ENCODE measurements at places on chromosomes 4 and X. TPM values are rescaled to one million over a fixed set of nuclear protein-coding genes. Genes with fewer than 3 reads are reported as not detected.
A peak's percentile ranks its signal among the peaks of the same experiment; 100 is the strongest.

DNA sequence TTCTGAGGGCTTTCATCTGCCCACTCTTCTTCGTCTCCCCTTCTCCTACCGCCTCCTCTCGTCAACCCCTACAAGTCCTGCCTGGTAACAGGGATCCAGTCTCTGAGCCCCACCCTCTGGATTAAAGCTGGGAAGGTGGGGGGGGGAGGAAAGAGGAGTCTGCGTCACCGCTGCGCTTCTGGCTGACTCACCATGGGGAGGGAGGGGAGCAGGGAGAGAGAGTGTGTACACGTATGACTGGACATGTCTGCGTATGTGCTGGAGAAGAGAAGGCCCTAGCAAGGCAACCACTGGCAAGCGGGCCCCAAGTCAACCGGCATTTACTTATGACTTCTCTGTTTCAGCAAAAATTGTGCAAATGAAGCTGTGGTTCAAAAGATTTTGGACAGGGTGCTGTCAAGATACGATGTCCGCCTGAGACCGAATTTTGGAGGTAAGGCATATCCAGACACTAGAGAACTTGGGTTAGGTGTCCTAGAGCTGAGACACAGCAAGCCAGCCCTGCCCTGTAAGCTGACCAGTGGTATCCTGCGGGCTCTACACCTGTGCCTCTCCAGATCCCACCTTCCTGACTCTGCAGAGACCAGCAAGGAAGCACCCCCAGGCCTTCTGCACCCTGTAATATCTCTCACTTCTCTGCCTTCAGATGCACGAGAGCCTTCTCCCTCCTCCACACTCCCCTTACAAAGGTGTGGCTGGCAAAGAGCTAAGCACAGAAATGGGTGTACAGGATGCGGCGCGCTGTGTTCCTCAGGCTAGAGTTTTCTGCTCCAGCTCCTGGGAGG is 2.5 kb downstream of the GABRQ start:
- no peaks in the 10 kb centered on the region for H3K36me3 ChIP-seq
- H3K27ac ChIP-seq = no peak overlapping the region
- no peak overlapping the region for H3K4me3 ChIP-seq
- DNase-seq = no peak
- peaks cover 18% of the 10 kb centered on the region for H3K27me3 ChIP-seq

DNA sequence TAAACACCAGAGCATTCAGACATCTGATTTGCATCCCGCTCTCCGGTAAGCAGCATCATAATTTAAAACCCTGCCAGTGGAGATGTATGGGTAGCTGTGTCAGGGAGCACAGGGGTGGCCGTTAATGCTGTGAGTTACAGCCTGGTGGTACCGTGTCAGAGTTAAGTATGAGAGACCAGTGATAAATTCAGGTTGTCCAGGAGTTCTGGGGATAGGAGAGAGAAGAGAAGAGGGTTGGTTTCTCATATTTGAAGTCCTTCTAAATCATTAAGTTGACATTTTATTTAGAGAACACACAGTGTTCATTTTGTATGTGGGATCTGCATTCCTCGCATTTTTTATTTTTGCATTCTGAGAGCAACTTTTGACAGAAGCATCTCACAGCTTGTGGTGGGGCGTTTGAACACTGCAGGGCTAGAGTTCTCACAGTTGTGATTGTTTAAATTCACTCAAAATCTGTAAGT is 157.6 kb downstream of the DCLK2 start:
- no peaks in the 10 kb centered on the region for H3K36me3 ChIP-seq
- no peak for DNase-seq
- no peaks in the 10 kb centered on the region for H3K27me3 ChIP-seq
- H3K4me3 ChIP-seq = no peak overlapping the region
- no peaks in the 10 kb centered on the region for H3K4me1 ChIP-seq

DNA sequence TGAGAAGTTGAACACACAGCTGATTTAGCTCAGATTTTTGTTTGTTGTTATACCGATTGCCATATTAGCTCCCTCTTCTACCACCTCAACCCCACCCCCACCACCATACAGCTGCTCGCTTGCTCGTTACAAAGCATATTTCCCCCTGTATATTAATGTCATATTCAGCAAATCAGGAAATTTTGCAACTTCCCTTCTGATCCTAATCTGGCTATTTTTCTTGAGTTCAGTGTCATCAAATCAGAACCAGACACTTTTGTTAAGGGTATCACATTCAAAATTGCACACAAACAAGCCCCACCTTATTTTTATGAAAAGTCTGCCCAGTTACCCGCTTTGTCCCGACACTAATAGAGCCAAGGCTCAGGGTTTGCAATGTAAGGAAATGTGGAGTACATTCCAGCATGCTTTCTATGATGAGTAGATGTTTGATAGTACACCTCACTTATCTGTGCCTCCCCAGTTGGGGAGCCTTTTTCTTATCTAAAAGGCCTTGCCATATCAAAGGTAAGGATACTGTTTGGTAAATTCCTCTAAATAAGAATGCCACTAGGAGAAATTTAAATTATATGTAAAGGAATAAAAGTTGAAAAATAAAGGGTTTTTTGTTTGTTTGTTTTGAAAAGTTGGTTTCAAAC is 212.2 kb downstream of the CBR4 start:
- peak overlapping the region; percentile 24 for H3K27ac ChIP-seq
- no peaks in the 10 kb centered on the region for H3K36me3 ChIP-seq
- peaks cover 16% of the 10 kb centered on the region for H3K4me1 ChIP-seq
- no peaks in the 10 kb centered on the region for H3K27me3 ChIP-seq

DNA sequence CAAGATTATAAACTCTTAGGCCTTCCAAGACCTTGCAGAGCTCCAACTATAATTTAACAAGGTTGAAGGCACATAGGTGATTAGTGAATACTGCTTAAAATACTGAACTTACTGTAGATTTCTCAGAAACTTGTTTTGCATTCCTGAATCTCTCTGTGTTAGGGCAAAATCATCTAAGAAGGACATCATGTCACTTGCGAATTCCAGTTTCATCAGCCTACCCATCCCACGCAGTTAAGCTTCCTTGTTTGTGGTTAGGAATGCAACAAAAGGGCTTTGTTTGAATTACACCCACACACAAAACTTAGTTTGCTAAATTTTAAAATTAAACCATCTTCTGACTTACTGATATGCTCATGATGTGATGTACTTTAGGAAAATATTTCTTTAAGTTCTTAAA is 174.0 kb downstream of the SOWAHB start:
- H3K36me3 ChIP-seq = no peaks in the 10 kb centered on the region
- peaks cover 18% of the 10 kb centered on the region for H3K4me1 ChIP-seq
- no peaks in the 10 kb centered on the region for H3K27me3 ChIP-seq
- DNase-seq = no peak
- H3K4me3 ChIP-seq = no peak overlapping the region
- H3K27ac ChIP-seq = no peak overlapping the region

GRCh38 chr4:56106180-56107147 is 157.7 kb downstream of the CEP135 start:
- no peak overlapping the region for H3K4me3 ChIP-seq
- no peak overlapping the region for H3K27ac ChIP-seq
- no peaks in the 10 kb centered on the region for H3K27me3 ChIP-seq
- H3K4me1 ChIP-seq = no peaks in the 10 kb centered on the region
- H3K36me3 ChIP-seq = no peaks in the 10 kb centered on the region

GRCh38 chr4:164345756-164346155 is 408.2 kb upstream of the SMIM31 start:
- H3K27ac ChIP-seq = no peak overlapping the region
- no peaks in the 10 kb centered on the region for H3K27me3 ChIP-seq
- no peaks in the 10 kb centered on the region for H3K4me1 ChIP-seq
- H3K4me3 ChIP-seq = no peak overlapping the region

DNA sequence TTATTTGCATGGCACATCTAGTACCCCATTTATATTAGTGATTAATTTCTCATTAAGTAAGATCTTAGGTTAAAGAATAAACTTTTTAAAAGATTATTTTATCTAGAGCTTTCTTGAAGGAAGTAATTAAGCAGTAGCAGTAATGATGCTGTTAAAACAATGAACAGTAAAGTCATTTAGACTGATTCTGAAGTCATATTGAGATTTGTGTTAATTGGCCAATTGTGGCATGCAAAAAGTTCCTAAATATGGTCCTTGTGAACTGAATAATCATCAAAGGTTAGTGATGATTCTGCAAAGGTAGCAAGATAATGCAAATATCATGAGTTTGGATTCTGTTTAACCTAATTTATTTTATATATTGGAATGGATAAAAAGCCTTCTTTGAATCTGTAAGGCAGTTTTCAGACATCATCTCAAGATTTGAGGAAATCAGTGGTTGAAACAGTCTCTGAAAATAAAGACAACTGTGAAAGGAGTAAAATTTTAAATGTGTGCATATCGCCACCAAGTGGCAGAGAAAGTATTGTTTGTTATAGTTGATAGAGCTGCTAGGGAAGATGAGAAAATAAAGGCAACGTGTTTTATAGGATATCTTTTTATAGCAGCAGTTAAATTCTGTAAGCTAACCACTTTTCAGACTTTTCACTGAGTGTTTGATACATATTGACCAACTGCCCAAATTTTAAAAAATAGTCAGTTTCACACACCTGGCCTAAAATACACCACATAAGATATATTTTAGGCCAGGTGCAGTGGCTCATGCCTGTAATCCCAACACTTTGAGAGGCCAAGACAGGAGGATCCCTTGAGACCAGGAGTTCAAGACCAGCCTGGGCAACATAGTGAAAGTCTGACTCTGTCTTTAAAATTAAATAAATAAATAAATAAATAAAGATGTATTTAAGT is 79.6 kb downstream of the CCKAR start:
- peaks cover 5% of the 10 kb centered on the region for H3K36me3 ChIP-seq
- H3K4me1 ChIP-seq = peaks cover 7% of the 10 kb centered on the region
- DNase-seq = no peak
- no peak overlapping the region for H3K4me3 ChIP-seq
- H3K27ac ChIP-seq = no peak overlapping the region

GRCh38 chr4:104591510-104591911 is 96.8 kb upstream of the CXXC4 start:
- no peak overlapping the region for H3K27ac ChIP-seq
- DNase-seq = no peak
- no peak overlapping the region for H3K4me3 ChIP-seq
- H3K4me1 ChIP-seq = no peaks in the 10 kb centered on the region

DNA sequence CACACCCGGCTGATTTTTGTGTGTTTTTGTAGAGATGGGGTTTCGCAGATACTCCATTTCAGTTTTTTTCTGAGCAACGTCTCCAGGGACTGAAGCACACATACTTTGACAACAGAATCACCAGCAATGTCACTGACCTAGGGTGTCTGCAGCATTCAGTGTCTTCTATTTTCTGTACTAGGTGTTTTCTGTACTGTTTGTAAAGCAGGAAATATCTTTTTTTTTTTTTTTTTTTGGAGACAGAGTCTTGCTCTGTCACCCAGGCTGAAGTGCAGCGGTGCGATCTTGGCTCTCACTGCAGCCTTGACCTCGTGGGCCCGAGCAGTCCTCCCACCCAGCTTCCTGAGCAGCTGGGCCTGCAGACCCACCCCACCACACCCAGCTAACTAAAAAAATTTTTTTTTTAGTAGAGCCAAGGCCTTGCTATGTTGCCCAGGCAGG is 8.9 kb downstream of the ADD1 start:
- H3K27ac ChIP-seq = peak overlapping the region; percentile 7
- no peaks in the 10 kb centered on the region for H3K27me3 ChIP-seq
- H3K4me1 ChIP-seq = peaks cover 74% of the 10 kb centered on the region
- no peak overlapping the region for H3K4me3 ChIP-seq

GRCh38 chrX:50117476-50117875 is 83.3 kb downstream of the AKAP4 start:
- no peak overlapping the region for H3K4me3 ChIP-seq
- H3K27ac ChIP-seq = no peak overlapping the region
- H3K36me3 ChIP-seq = no peaks in the 10 kb centered on the region
- H3K4me1 ChIP-seq = no peaks in the 10 kb centered on the region
- DNase-seq = no peak
- no peaks in the 10 kb centered on the region for H3K27me3 ChIP-seq

GRCh38 chr4:148808416-148808815 is 366.2 kb upstream of the NR3C2 start:
- DNase-seq = no peak
- H3K27me3 ChIP-seq = no peaks in the 10 kb centered on the region
- no peak overlapping the region for H3K4me3 ChIP-seq
- no peak overlapping the region for H3K27ac ChIP-seq

DNA sequence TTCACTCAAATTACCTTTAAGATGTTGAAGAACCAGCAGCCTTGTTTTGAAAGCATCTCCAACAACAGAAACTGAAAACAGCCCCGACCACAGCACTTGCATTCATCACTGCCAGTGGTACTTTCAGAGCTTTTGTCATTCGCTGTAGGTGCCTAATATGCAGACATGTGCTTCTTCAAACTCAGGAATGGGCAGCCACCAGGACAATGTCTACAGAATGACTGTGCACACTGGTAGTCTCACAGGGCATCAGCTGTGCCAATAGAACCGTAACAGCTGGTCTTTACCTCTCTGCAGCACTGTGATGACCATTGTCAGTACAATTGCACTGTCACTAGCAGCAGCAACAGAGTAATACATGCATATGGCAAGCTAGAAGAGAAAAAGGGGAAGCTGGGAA is 1149.7 kb downstream of the STPG2 start:
- no peak for DNase-seq
- no peaks in the 10 kb centered on the region for H3K4me1 ChIP-seq
- no peaks in the 10 kb centered on the region for H3K27me3 ChIP-seq
- H3K4me3 ChIP-seq = no peak overlapping the region

- no peaks in the 10 kb centered on the region for H3K4me1 ChIP-seq
- no peak for DNase-seq
- H3K4me3 ChIP-seq = no peak overlapping the region
- no peak overlapping the region for H3K27ac ChIP-seq
- H3K27me3 ChIP-seq = no peaks in the 10 kb centered on the region
Measured at GRCh38 chr4:139227729-139228404, 50.8 kb upstream of the ELF2 start.

DNA sequence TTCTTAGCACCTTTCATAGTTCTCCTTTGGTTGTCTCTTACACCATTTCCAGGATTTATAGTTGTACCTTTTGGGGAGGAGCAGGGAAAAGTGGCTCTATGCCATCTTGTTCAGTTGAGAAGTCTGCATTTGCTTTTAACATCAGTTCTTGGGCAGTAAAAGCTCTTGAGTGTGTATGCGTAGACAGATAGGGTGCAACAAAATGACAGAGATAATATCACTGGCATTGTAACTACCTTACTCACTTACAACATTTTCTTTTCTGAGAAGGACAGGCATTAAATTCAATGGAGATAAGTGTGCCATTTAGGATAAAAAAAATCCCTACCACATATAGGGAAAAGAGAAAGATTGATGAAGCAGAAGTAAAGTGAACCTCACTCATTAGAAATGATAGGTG is 38.9 kb downstream of the ADGRG4 start:
- H3K36me3 ChIP-seq = no peaks in the 10 kb centered on the region
- no peaks in the 10 kb centered on the region for H3K27me3 ChIP-seq
- H3K4me1 ChIP-seq = no peaks in the 10 kb centered on the region
- DNase-seq = no peak

- DNase-seq = no peak
- no peaks in the 10 kb centered on the region for H3K4me1 ChIP-seq
- H3K4me3 ChIP-seq = no peak overlapping the region
- H3K36me3 ChIP-seq = no peaks in the 10 kb centered on the region
- H3K27ac ChIP-seq = no peak overlapping the region
Measured at GRCh38 chrX:111265486-111265885, 4.8 kb downstream of the CAPN6 start.

The SSX4B gene
- total RNA-seq = not detected

The IRS4 gene
- total RNA-seq = not detected

The SYNPO2 gene
- total RNA-seq = 38.9 TPM

The PCDH18 gene
- total RNA-seq = 6.9 TPM

The FRMPD4 gene
- 0.29 TPM for total RNA-seq

The SHROOM4 gene
- total RNA-seq = 43.5 TPM

The TMEM154 gene
- 12.7 TPM for total RNA-seq

The IL9R gene
- total RNA-seq = 1.2 TPM

The CENPVL3 gene
- total RNA-seq = not detected

The FDCSP gene
- total RNA-seq = not detected

The PCSK1N gene
- 4.3 TPM for total RNA-seq

The XK gene
- 1.6 TPM for total RNA-seq

The TSPAN7 gene
- 74.8 TPM for total RNA-seq

The ALB gene
- 2.9 TPM for total RNA-seq

The TCEAL8 gene
- total RNA-seq = 42.9 TPM

Data from upper lobe of right lung (tissue), 1 donor.